ENCODE measurements at places on chromosomes 6 and 20.

DNA sequence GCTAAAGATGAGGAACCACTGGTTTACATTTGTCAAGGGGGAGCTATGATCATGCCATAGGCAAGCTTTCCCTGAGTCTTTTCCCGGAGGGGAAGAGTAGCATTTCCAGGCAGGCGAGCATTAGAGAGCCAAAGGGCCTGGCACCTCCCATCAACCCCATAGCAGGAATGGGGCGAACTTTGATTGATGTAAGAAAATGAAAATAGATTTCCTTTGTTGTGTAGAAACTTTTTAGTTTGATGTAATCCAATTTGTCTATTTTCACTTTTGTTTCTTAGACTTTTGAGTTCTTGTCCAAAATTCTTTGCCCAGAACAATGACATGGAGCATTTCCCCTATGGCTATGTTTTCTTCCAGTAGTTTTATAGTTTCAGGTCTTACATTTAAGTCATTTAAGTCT lies 85.2 kb downstream of the CDH26 start:
- no peak for DNase-seq

- DNase-seq: no peak
Observed at GRCh38 chr20:48234951-48235350, 449.7 kb upstream of the SULF2 start.

GRCh38 chr20:57966620-57967019 lies 256.8 kb upstream of the PMEPA1 start:
- DNase-seq: no peak

DNA sequence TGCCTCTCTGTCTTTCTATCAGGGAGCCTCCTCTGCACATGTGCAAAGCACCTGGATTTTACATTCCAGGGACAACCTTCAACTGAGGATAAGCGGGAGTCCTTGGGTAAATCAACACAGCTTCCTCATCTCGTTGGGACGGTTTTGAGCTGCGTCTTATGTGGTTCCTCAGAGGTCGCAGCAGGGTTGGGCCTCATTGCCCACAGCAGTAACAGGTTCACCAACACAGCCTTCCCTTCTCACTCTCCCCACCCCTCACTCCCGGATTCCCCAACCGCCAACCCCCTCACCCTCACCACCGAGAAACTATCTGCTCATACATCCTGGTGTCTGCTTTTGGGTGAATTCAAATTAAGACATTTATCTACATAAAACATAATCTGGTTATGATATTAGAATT lies 155.8 kb upstream of the GGTLC1 start:
- no peak for DNase-seq

DNA sequence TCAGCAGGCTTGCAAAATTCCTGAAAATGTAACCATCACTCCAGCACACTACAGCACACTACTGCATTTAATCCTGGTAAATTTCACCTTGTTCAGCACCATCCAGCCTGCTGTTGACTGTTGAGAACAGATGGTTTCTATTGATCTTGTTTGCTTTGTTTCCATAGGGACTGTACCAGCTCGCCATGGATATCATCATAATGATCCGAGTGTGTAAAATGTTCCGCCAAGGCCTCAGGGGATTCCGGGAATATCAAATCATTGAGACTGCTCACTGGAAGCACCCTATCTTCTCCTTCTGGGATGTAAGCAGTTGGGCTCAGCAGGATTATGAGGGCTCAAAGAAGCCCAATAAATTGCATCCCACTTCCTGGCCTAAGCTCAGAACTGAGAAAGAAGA lies 4.1 kb downstream of the CNBD2 start:
- no peak for DNase-seq

GRCh38 chr6:13927203-13927602 lies 2.5 kb downstream of the RNF182 start:
- no peak for DNase-seq

GRCh38 chr6:31308845-31309175 lies 36.9 kb upstream of the HLA-C start:
- no peak for DNase-seq

GRCh38 chr20:48557380-48557779 lies 270.4 kb downstream of the PREX1 start:
- no peak for DNase-seq

- DNase-seq: no peak
Observed at GRCh38 chr6:116535109-116535508, 10.4 kb downstream of the TRAPPC3L start.

Data from kidney glomerular epithelial cell (primary cell).